ENCODE measurements at places on chromosomes 4 and X.

GRCh38 chr4:54745031-54745770 is 87.4 kb downstream of the KIT start:
- DNase-seq, result peak; percentile 12

DNA sequence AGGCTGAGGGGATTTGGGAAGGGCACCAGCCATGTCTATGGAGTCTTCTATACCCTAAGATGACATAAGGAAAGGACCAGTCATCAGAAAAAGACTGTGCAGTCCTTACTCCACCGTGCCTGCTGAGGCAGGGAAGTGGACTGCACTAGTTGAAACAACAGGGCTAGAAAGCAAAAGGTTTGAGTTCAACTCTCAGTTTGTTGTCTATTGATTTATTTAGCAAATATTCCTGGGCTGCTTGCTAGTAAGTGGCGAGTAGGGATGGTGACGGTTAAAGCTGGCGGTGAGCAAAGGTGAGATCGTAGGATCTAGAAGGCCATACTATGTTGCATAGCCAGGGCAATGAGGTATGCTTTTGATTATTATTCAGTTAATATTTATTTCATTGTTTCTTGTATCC is 110.1 kb downstream of the SMIM20 start:
- DNase-seq, result no peak

GRCh38 chr4:54657551-54658251 is at the start of gene KIT:
Gene KIT (plus strand): TSS chr4:54657957. CDS start chr4:54658015, 58 bp downstream.
- peak; percentile 38 for DNase-seq

DNA sequence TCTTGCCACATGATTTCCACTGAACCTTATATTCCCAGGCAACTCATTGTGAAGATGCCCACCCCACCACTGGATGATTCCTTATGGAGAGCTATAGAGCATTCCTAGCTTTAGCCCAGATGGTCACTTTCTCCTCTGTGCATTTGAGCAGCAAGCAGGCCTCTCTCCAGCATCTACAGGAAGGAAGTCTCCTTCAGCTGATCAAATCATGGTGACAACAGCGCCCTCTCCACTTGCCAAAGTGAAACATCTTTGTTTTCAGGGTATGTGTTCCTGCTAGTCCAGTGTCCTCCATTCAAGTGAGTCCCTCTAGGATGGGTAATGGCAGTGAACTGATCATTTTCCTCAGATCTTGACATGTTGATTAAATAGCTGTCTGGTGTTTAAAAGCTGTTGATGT is 10.9 kb upstream of the SYTL5 start:
- DNase-seq, result no peak

GRCh38 chrX:37854148-37854547 is 6.8 kb upstream of the DYNLT3 start:
- no peak for DNase-seq

DNA sequence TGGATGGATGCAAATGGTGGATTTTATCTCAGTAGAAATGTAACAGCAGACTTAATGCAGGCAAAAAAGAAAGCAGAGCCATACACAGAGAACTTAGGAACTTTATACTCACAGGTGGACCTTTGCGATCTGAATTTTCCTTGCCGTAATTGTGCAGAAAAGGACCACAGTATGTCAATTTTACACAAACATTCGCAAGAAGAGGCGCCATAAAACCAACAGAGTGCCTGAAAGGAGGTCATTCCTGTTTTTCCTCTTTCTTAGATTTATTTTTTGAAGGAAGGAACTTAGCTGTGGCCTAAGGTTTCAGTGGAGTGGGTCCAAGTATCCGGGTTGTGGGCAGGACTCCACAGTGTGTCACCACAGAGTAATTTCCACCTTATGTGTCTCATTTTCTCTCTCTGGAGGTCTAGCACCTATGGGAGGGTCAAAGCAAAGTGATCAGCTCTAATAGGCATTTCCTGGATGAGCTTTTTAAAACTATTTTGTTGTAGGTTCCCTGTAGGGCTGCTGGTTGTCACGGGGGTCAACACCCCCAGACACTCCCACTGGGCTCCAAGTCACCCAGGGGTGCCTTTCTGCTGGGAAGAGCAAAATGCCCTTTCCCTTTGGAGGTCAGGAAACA is 24.7 kb upstream of the PBDC1 start:
- DNase-seq, result peak; percentile 46

DNA sequence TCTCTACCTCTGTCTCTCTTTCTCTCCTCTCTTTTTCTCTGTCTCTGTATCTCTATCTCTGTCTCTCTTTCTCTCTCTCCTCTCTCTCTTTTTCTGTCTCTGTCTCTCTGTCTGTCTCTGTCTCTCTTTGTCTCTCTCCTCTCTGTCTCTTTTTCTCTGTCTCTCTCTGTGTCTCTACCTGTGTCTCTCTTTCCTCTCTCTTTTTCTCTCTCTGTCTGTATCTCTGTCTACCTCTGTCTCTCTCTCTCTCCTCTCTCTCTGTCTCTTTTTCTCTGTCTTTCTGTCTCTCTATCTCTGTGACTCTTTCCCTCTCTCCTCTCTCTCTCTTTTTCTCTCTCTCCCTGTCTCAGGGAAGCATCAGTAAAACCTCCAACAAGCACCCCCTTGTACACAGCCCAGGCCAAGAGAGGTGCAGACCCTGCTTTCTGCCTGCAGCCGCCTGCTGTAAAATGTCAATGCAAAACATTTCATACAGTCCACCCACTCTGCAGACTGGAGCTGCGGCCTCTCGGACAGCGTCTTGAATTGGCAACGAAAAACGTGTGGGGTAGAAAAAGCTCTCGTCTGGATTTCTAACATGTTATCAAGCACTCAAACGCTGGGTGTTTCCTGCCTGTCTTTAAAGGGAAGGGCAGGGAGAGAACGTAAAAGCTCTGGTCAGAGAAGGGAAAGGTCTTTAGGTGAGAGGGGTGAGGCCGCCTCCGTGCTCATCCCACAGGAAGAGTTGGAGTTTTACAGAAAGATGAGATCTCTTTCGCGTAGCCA is 3.7 kb upstream of the SHOX start:
- no peak for DNase-seq

GRCh38 chr4:116223040-116223732 is 862.2 kb downstream of the TRAM1L1 start:
- no peak for DNase-seq

DNA sequence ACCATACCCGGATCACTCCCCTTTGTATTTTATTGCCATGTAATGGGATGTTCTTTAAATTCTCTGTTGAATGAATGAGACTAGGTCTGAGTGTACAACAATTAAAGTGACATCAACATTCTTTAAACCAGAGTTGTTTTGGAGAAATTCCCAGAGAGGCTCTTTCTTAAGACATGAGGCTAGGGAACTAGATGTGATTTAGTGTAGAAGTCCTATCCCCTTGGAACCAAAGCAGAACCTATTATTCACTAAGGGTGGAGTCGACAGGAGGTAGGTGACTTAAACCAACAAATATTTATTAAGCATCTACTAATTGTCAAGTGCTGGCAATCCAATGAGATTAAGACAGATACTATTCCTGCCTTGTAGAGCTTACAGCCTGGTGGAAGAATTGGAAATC is 1.7 kb downstream of the EIF1AX start:
- peak; percentile 50 for DNase-seq

GRCh38 chrX:48156014-48156413 is 25.6 kb downstream of the SPACA5B start:
- DNase-seq, result no peak

DNA sequence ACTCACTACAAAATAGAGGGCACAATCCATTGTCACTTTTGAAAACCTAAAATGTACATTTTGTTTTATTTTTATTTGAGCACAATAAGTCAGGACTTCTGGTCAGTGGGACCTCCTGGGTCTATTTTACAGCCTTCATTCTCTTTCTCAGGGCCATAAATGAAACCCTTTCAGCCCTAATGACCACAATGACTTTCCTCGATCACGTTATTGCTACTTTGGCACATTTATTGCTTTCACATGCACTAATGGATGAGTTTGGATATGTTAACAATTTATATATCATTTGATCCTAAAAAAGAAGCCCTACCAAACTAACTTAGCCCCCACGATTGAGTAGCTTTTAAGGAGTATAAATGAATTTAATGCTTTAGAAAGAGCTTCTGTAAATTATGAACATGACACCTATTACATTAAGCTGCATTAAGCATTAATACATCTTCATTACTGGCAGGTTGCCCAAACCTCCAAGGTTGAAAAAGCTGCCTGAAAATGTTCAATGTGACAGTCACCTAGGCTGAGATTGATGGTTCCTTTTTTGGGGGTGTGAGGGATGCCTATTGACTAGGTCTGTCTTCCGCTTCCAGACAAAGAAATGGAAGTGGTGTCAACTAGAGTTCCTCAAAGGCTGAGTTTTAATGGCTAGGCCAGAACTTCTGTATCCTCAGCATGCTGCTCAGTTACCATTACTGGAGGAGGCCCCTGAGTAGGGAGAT is 296.4 kb downstream of the GPAT3 start:
- no peak for DNase-seq

DNA sequence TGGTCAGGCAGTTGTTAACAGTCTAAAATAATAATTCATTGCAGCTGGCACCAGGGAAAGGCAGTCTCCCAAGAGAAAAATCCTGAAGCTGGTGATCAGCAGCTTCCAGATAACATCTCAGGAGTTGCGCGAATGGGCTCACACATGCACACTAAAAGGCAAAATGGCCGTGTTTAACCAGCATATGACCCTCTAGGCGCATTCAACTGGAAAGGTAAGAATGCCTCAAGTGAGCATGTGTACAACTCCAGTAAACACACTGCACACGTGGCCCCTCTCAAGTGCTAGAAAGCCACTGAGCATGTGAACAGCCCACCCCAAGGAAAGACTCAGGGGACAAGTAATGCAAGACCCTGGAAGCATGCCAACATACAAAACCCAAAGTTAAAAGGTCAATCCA is 33.1 kb downstream of the STPG2 start:
- no peak for DNase-seq

GRCh38 chr4:74656596-74656995 is 137.7 kb downstream of the BTC start:
- DNase-seq, result no peak

- DNase-seq, result peak; percentile 0
These were observed 57.6 kb downstream of the CCDC160 start for GRCh38 chrX:134294548-134294947.

- DNase-seq, result no peak
These were observed 26.9 kb upstream of the CT47C1 start for GRCh38 chrX:119045884-119046283.

- no peak for DNase-seq
These were observed 587 bp downstream of the TACC3 start for GRCh38 chr4:1721666-1722550.

GRCh38 chr4:155307731-155308277 is 69.0 kb downstream of the MAP9 start:
- no peak for DNase-seq

DNA sequence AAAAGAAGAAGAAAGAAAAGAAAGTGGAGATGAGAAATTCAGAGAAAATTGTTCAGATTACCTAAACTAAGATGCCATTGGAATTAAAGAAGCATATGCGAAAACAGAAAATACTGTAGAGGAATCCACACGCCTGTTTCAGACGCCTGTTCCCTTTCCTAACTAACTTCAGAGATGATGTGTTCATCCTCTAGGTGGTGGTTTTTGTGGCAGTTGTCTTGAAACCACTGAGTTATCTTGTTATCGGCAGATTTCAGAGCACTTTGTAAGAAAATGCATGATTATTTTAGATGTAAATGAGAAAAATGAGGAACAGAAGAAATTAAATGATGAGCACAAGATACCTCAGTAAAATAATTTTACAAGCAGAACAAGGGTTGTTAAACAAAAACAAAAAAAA is 48.3 kb downstream of the FUNDC1 start:
- no peak for DNase-seq

DNA sequence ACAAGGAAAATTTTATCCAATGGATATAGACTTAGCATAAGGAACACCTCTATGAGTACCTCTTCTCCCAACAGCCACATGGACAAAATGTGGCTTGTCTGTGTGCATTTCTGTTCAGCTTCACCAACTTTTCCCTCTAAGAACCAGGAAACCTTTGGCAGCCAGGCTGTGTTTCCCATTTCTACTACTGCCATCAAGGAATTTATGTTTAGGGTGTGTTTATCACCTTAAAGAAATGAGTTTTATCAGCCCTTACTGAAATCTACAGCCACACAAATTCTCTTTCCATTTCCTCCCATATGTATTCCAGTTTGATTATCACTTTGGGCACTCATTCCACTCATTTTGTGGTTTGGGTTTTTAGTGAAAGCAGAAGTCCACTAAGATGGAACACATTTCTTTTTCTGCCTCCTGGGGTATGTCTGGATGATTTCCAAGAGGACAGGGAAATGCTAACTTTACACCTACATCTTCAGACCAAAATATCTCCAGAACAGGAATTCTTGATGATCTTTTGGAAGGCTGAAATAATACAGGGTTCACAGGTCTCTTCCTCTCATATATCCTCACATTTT is 82.6 kb upstream of the MAOA start:
- DNase-seq, result peak; percentile 6

- no peak for DNase-seq
These were observed 38.2 kb upstream of the PNPLA4 start for GRCh38 chrX:7965436-7965835.

- peak; percentile 53 for DNase-seq
These were observed 207.9 kb upstream of the FAT1 start for GRCh38 chr4:186931519-186931918.

- peak; percentile 87 for DNase-seq
These were observed at the start of gene PABPC5 for GRCh38 chrX:91434351-91435168. Gene PABPC5 (plus strand): TSS chrX:91434839. CDS start chrX:91435578, 739 bp downstream.

DNA sequence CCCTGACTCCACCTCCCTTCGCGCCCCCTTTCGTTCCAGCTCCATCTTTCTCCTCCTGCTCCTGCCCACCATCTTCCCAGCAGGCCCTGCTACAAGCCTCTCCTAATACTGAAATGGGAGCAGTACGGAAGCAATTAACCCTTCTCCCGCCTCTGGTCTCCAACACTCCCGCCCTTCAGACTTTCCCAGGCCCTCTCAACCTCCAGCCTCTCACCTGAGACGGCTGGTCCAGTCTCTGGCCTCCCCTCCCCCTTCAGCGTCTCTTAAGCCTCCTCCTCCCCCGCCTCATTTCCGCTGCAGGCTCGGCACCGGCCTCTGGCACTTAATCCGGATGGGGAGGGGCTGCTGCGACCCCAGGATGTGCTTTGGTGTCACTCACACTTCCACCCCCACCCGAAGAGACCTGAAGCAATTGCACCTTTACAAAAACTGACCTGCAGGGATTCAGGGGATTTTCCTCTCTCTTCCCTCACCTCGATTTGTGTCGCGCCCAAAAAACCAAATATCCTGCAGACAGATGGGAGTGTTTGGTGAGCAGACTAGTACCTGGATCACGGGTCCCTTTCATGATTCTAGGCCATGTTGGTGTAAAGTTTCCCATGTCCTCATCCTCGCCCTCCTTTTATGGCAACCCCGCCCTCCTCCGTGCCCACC is 657 bp downstream of the TCEAL8 start:
- DNase-seq, result peak; percentile 40

- no peak for DNase-seq
These were observed 482 bp upstream of the SHOX start for GRCh38 chrX:630007-630611.

DNA sequence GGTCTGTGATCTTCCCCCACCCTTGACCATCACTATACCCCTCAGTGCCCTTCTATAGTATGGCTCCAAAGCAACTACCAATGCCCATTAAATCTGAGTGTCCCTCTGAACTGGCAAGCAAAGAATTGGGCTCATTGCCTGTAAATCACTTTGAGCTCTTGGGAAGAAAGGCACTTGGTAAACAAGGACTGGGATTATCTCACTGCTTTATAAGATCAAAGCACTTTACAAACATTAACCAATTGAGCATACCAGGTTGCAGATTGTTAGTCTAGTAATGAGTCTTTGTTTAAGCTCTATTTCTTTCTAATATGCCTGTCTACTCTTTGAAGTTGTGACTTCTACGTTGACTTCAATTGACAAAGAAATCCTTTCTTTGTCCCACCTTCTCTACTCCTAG is 34.1 kb downstream of the AREG start:
- no peak for DNase-seq

GRCh38 chr4:87196927-87197326 is 23.5 kb downstream of the KLHL8 start:
- DNase-seq, result no peak
